Glomerular endothelial cell (primary cell): ENCODE measurements at places on chromosomes 1 and 21.

DNA sequence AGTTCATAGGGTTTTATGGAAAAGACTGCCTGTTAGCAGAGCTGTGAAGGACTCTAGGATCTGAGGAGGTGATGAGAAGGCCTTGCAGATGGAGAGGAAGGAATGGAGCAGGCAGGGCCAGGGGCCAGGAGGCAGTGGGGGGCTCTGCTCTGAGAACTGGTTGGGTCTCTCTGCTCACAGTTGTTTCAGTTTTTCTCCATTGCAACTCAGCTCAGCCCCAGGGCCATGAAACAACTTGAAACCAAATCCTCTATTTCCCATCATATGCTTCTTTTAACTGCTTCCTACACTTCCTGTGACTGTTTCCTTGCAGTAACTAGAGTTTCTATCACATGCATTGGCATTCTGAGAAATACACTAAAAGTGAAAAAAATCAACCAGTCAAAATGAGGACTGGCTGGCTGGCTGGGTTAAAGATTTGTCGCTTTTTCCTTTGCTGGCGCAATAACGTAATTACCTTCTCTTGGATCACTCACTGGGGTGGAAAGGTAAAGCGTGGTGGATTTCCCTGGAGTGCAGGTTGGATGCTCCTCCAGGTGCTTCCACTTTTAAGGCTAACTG lies 172.0 kb downstream of the CDC7 start:
- no peak for DNase-seq

- DNase-seq, result no peak
Measured at GRCh38 chr1:103362348-103363007, 163.0 kb upstream of the RNPC3 start.

- DNase-seq, result no peak
Measured at GRCh38 chr1:94304553-94304952, 67.2 kb upstream of the ARHGAP29 start.

DNA sequence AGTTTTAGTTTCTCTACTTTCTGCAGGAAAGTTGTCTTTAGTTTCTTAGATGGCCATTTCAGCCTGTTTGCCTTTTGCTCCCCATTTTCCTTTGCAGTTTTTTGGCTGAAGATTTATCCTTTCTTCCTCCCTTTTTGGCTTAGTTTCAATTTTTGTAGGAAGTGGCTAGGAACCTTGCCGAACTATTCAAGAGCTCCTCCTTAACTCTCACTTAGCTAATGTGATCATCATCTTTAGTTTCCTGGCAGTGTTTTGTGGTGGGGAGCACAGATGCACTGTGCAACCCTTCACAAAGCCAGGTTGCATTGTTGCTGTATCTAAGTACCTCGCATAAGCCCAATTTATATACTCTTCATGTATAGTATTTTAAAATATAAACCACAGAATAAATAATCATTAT lies 28.8 kb upstream of the CCDC181 start:
- DNase-seq, result no peak

- no peak for DNase-seq
Measured at GRCh38 chr1:46017876-46018503, 114.4 kb downstream of the PIK3R3 start.

DNA sequence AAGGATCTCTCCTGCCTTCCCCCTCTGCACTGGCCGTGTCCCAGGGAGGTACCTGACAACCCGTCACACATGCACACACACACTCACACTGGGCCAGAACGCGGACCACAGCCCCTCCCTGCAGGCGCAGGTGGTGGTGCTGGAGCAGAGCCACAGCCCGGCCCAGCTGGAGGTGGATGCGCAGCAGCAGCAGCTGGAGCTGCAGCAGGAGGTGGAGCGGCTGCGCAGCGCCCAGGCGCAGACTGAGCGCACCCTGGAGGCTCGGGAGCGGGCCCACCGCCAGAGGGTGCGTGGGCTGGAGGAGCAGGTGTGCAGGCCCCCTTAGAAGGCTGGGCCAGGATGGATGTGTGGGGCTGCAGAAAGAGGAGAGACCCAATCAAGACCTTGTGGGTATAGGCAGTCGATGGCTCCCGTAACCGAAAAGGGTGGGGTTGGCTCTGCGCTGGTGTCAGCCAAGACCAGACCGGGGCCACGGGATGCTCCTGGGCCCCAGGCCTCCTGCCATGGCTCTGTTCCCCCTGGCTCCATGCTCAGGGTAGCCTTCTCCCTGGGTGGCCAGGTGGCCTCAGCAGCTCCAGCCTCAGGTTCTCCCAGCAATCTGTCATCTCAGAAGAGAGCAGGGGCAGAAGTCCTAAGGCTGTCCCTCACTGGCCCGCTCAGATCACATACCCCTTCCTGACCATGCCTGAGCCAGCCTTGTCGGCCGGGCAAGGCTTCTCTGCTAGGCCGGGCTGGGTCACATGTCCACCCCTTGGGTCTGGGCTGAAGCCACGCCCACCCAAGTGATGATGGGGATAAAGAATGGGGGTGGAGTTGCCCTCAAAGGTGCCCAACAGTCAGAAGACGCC lies 8.9 kb downstream of the MFAP2 start:
- DNase-seq, result no peak

GRCh38 chr1:165842023-165842670 lies 14.7 kb downstream of the UCK2 start:
- DNase-seq, result no peak
